Articular chondrocyte of knee joint (primary cell): ENCODE measurements at places on chromosomes 7 and 10. TPM values are rescaled to one million over a fixed set of nuclear protein-coding genes. Genes with fewer than 3 reads are reported as not detected.

The HPSE2 gene
- not detected in 2 replicates for total RNA-seq

The EIF3A gene
- 117 and 127 TPM in 2 replicates for total RNA-seq

The NRBF2 gene
- total RNA-seq: 36.5 and 41.4 TPM in 2 replicates

The HOXA7 gene
- total RNA-seq: 3.6 and 5.0 TPM in 2 replicates

The ZNF727 gene
- total RNA-seq: 2.9 and 3.0 TPM in 2 replicates

The PLXNA4 gene
- 14.5 and 21.7 TPM in 2 replicates for total RNA-seq

The SLC39A12 gene
- under 0.01 TPM in 1 of 2 replicates, not detected in the other for total RNA-seq

The OR13A1 gene
- total RNA-seq: not detected in 2 replicates

The CC2D2B gene
- 0.13 and 0.65 TPM in 2 replicates for total RNA-seq

The TSPAN12 gene
- 3.1 and 3.4 TPM in 2 replicates for total RNA-seq

The ANKRD22 gene
- total RNA-seq: not detected in 2 replicates

The GIMAP4 gene
- 0.43 TPM in 1 of 2 replicates, not detected in the other for total RNA-seq

The CHST15 gene
- 43.9 and 73.6 TPM in 2 replicates for total RNA-seq

The CALML5 gene
- total RNA-seq: not detected in 2 replicates

The KCP gene
- total RNA-seq: not detected in 2 replicates

The TMEM236 gene
- 0.22 and 0.26 TPM in 2 replicates for total RNA-seq

The TMEM229A gene
- total RNA-seq: not detected in 2 replicates
